ENCODE measurements at places on chromosomes 5 and 9.

DNA sequence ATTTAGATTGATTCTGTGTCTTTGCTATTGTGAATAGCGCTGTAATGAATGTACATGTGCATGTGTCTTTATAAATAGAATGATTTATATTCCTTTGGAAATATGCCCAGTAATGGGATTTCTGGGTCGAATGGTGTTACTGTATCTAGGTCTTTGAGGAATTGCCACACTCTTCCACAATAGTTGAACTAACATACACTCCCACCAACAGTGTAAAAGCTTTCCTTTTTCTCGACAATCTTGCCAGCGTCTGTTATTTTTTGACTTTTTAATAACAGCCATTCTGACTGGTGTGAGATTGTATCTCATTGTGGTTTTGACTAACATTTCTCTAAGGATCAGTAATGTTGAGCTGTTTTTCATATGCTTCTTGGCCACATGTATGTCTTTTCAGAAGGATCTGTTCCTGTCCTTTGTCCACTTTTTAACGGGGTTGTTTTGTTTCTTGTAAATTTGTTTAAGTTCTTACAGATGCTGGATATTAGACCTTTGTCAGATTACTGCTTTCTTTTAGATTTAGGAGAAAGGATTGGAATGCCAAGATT, 125.0 kb upstream of the NR5A1 start:
- no peak for DNase-seq

DNA sequence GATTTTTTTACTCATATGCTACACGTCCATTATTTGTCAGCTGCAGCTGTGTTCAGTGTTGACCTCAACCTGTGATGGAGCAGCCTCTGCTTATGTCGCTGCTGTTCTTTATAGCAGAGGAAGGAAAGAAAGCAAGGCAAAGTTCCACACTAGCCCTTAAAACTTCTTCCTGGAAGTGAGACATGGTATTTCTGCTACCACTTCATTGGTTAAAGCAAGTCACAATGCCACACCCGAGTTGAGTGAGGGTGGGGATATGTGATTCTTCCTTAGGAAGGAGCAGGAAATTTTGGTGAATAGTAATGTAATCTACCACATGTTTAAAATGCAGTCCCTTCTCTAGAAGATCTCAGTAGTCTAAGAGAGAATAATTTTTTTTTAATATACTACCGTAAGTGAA, 224.8 kb upstream of the DMRT1 start:
- DNase-seq: no peak

DNA sequence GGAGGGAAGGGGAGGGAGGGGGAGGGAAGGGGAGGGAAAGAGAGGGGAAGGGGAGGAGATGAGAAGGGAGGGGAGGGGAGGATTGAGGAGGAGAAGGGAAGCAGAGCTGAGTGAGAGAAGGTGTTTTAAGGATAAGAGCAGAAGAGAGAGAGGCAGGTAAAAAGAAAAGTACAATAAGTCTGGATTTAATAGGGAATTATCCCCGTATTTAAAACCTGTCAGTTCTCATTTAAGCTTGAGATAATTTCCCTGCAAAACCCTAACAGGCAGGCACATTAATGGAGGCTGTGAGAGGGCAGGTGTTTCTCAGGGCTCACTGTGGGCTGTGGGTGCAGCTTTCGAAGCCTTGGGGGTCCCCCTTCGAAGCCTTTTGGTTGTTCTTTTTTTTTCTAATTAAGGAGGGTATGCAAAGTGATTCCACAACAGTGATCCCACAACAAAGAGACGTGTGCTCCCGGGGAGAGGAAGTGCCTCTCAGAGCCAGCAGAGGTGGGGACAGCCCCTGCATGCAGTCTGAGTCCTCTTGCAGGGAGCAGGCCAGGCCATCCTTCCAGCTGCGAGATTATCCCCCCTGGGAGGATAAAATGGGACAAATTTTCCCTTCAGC, 317.9 kb upstream of the IRX1 start:
- no peak for DNase-seq

DNA sequence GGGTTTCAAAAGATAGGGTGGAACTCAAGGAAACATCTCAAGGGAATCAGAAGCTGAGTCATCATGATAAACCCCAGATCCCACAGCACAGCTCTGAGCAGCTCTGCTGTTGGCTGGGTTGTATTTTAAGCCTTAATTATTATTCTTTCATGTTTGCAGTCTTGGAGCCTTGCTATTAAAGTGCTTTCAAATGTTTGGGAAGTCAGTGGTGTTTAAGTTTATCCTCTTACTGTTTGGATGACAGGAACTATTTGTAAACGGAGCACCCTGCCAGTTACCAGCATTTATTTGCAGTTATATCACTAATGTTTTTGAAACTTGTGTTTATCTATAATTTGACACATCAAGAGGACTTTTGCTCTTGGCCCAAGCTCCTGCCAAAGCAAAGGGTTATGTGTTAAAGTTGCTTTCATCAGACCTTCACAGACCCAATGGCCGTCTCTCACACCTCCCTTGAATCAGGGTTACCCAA, 141.1 kb upstream of the SPDL1 start:
- no peak for DNase-seq

- no peak for DNase-seq
These were observed 8.4 kb upstream of the DMRT3 start for GRCh38 chr9:967903-968641.

DNA sequence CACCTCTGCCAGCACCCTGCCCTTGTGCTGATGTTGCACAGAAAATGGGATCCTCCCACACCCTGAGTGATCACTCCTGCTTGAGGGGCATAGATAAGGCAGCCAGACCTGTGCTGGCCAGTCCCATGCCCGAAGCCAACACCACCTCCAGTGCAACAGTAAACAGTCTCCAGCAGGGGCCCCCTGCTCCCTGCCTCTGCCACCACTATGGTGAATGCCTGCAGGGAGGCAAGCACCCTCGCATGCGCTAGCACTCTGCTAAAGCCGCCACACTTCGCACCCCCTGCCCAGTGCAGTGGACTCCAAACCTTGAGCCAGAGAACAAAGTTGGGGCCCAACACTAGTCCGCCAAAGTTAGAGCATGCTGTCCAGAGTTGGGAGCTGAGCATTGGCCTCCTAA, 118.7 kb downstream of the PJA2 start:
- DNase-seq: no peak

DNA sequence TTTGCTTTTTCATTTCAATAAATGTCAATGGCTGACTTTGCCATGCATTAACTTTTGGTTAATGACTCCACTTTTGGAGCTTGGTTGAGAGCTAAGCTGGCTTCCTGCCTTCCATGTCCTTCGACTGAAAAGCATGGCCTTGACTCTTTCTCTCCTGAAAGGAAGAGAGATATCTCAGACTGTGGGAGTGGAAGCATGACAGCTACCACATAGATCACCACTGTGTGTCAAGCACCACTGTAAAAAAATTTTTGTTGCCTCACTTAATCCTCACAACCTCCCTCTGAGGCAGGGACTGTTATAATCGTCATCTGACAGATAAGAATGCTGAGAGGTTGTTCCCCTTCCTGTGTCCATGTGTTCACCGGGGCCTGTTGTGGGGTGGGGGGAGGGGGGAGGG, 184.8 kb downstream of the RORB start:
- DNase-seq: no peak

DNA sequence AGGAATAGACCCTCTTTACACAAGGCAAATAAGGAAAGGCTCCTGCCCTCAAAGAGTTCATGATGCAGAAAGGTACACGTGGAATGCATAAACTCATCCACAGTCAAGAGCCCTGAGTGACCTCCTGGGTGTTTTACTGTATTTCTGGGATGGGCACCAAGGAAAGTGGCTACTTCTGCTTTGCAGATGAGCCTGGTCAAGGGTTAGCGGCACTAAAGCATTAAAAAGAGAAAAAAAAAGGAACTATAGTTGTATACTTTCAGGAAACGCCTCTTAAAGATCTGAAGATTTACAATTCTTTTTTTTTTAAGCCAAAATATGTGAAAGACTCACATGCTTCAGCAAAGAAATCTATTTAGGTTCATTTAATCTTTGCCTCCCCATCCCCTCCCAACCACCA, 366.2 kb upstream of the PDE4D start:
- DNase-seq: peak; percentile 53

DNA sequence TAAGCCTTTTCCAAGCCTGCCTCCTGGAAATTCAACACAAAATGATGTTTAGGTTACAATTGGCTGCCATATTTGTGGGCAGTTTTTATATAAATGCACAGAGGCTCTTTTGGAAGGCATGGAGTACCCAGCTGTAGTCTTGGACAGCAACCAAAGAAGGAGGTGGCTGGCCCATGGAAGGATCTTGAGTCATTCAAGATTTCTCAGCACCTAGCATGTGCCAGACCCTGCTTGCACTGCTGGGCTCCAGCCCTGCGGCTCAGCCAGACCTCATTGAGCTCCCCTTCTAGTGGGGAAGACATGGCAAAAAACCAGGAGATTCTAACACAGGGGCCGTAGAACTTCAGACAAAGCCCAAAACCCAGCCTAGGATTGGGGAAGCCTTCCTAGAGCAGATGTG, 22.1 kb downstream of the JADE2 start:
- no peak for DNase-seq

DNA sequence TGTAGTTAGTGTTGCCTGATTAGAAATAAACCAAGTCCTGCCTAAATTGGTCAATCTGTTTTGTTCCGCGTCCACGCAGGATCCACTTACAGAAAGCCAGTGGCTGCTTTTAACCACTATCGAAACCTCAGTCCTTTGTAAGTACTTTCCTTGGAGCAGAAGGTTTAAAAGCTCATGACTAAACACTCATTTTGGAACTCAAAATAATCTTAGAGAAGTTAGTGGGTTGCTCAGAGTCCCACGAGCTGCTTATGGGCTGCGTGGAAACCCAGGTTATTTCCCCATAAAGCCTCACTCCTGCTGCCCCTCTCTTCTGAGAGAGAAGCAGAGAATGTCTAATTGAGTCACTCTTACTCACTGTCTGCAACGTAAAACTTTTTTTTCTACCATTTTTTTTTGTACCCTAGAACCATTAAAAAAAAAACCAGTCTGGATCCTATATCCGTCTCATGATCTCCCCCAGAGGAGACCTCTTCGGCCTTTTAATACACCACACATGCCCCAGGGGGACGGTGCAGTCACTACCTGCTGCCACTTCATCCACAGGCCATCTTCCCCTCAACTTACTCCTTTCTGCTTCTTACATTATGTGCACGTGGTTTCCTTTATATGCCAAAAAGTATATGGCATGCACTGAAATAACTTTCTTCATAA, 7.6 kb downstream of the BASP1 start:
- peak; percentile 51 for DNase-seq

- DNase-seq: no peak
These were observed 175.2 kb downstream of the ZSWIM6 start for GRCh38 chr5:61507232-61507631.

GRCh38 chr9:129549684-129550083, 71.2 kb downstream of the C9orf50 start:
- DNase-seq: no peak

GRCh38 chr9:15306068-15306756, 804 bp downstream of the TTC39B start:
- peak; percentile 31 for DNase-seq

DNA sequence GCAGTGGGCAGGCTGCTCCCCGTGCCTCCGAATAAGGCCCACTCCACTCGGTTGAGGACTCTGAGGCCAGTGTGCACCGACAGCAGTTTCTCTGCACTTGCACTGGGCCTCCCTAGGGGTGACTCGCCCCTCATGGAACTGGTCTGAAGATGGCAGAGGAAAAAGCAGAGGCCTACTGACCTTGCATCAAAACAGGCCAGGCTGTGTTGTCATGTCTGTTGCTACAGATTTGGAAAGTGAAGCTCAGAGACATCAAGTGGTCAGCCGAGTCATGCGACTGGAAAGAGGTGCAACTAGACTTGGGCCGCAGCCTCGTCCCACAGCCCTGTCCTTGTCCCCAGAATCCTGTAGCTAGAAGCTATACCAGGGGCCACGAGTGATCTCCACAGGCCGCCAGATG, 78.3 kb downstream of the DCP2 start:
- no peak for DNase-seq

DNA sequence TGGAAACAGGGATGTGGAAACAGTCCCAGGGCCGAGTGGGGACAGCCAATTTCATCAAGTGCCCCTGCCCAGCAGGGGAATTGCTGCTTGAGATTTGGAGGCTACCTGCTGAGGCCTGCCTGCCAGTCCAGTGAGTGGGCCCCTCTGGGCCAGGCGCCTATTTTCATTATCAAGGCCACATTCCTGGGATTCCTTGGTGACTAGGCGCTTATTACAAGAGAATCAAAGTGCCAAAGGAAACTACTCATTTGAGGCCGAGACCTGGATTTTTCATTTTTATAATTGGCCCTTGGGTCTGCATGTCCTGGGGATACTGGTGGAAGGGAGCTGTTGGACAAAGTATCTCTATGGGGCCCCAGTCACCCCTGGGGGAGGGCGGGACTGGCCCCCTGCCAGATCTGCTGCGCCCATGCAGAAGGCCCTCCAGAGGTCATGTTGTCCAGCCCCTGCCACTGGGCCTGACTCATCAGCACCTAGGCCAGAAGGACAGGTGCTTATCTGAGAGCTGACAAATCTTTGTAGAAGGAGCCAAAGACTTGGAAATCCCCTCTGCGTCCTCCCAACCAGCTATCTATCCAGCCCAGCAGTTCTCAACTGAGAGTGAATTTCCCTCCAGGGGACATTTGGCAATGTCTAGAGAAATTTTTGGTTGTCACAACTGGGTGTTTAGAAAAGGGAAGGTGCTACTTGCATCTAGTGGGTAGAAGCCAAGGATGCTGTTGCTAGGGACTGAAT, 45.6 kb downstream of the FOXI1 start:
- no peak for DNase-seq

DNA sequence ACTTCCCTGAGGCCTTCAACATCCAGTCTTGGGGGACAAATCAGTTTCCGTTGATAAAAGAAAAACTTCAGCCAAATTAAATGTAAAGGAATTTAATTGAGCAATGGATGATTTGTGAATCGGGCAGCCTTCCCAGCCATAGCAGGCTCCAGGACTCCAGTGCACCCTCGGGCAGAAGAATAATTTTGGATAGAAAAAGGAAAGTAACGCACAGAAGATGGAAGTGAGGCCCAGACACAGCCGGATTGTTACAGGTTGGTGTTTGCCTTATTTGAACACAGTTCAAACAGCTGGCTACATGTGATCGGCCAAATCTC, 19.1 kb downstream of the MRPL36 start:
- DNase-seq: no peak

- no peak for DNase-seq
These were observed 99.3 kb downstream of the NNT start for GRCh38 chr5:43702293-43702692.
